ENCODE measurements at places on chromosomes 4 and X.

DNA sequence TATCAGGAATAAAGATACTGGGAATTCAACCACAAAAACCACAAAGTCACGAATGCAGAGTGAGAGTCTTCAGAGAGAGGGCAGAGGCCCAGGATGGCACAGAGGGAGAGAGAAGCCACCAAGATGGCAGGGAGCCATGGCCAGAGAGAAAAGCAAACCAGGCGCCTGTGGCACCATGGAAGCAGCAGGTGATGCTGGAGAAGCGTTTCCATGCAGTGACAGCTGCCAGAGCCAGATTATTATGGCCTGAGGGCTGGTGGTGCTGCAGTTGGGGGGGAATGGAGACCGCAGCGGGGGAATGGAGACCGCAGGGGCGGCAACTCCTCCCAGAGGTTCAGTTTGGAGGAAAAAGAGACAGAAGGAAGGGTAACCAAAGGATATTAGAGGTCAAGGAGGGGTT is 5.8 kb downstream of the TAFAZZIN start:
- no peak for DNase-seq

DNA sequence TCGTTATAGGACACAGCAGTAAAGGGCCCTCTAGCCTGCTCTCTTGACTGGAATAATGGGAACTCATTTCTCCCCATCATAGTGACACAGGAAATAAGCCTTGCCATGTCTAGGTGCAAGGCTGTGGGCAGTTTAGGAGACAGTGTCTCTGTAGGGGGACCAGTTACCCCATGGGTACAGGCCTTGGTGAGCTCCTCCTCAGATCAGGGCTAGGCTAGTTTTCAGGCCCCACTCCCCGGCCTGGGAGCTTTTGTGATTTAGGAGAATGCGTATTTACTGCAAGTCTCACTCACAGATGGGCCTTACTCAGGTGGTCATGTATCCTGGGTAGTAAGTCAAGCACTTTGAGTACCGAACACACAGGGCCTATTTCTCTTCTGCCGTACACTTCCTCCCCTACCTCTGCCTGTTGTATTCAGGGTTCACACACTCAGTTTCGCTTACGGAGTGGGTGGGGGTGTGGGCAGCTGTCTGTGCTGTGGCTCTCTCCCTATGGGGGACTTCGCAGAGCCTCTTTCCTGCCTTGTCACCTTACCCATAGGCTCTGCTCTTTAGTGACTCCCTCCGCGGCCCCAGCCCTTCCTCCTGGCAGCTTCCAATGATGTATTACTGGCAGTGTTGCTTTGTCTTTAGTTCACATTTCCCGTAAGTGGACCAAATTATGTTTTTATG is 34.2 kb downstream of the FAM193A start:
- no peak for DNase-seq

DNA sequence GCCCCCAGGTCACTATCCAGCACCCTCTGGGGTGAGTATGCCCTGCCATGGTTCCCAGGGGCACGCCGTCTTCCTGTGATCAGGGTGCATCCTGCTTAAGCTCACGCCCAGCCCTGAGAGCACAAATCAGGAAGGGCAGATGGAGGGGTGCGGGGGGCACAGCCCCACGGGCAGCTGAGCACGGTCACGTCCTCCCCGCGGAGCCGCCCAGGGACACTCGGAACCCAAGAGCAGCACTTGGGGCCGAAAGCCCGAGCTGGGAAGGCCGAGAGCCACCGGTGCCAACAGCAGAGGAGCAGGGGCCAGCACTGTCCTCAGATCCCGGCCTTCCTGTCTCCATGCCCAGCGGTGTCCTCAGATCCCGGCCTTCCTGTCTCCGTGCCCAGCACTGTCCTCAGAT is 21.5 kb downstream of the NELFA start:
- DNase-seq: no peak

DNA sequence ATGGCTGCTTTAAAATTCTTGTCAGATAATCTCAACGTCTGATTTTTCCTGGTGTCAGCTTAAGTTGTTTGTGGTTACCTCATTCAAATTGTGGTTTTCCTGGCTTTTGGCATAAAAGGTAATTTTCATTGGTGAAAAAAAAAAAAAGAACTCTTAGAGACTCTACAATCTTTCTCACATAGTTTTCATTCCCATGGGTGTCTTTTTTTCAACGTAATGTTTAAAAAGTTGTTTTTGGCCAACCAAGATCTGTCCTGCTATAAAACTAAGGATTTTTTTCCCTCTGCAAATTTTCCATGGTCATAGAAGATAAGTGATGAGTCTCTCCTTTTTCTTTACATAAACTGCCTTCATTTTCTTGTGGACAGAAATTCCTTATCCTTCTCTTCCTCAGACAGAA is 28.9 kb upstream of the RPS6KA6 start:
- DNase-seq: no peak

- DNase-seq: no peak
Measured at GRCh38 chrX:16458208-16458607, 191.8 kb upstream of the S100G start.

GRCh38 chrX:51608126-51608525 is 10.6 kb downstream of the CENPVL3 start:
- DNase-seq: no peak

- no peak for DNase-seq
Measured at GRCh38 chr4:123840197-123840596, 443.6 kb downstream of the SPRY1 start.

DNA sequence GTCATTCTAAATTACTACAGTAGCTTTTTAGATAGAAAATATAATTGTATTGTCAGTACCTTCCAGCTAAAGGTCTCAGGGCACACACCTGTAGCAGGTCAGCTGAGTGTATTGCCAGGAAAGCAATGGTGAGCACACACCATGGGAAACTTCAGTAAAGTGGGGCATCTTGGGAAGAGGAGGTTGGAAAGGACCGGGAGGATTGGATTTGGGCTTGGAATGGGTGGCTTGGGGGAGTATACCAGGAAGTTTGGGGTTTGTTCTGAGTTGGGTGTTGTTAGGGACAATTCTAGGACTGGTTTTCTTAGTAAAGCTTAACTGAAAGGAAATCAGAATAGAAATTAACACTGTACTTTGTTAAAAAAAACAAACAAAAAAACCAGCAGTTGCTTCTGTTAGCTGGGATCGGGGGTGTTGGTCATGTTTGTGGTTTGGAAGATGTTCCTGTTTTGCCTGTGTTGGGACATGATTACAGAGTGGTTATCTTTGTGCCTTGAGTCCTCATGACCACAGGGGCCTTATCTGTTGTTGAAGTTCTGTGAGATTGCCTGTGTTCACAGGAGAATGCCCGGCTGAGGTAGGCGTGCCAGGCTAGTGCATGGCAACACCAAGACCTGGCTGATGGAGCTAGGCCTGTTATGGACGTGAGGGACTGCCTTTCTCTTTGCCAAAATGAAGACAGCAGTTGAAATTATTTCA is 35.1 kb downstream of the PRIMPOL start:
- no peak for DNase-seq

DNA sequence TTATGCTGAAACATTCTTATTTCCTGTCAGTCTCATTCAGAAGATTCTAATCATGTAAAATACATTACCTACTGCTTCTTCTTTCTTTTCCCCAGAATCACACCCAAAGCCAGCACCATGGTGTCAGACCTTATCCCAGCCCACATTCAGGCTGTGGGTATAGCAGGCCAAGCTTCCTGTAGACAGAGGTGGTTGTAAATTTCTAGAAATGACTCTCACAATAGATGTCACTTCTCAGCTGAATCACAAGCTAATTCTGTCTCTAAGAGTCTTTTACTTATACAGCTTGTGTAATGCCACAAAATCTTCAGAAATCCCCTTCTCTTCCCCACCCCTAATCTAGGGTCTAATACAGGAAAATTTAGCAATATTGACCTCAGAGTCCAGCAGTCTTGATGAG is 239.6 kb downstream of the PARM1 start:
- no peak for DNase-seq

GRCh38 chrX:153830640-153831428 is 490 bp upstream of the PDZD4 start:
- no peak for DNase-seq

- no peak for DNase-seq
Measured at GRCh38 chrX:31223817-31224216, 152.0 kb upstream of the FTHL17 start.

DNA sequence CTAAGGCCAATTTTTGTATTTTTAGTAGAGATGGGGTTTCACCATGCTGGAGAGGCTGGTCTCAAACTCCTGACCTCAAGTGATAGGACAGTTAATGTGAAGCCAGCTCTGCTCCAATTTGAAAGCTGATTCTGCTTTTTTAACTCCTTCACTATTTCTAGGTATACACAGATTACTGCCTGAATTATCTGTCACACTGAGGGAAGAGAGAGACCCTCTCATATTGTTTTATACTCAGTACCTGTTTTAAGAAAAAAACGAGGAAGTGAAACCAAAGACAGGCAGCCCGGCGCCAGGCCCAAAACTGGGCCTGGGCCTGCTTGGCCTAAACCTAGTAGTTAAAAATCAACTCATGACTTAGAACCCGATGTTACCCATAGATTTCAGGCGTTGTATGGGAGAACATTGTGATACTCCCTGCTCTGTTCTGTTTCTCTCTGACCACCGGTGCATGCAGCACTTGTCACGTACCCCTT is 1601.5 kb upstream of the PCDH10 start:
- no peak for DNase-seq

GRCh38 chr4:27132497-27132896 is 271.9 kb downstream of the STIM2 start:
- no peak for DNase-seq

DNA sequence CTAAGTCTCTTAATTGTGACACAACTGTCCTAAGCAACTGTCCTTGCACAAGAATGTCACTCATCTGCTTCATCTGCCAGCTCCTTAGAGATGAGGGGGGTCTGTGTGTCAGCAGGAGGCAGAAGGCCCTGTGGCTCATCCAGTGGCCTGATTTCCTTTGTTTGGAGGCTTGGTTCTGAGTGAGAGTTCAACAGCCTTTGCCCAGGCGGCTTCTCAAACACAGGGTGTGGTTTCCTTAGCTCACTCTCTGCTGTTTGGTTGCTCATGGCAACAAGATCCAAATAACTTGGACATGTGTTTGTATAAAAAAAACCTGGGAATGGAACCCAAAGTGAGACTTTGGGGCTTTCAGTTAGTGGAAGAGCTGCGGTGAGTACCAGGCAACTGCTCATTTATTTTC is 46.6 kb downstream of the MAP7D3 start:
- DNase-seq: no peak

DNA sequence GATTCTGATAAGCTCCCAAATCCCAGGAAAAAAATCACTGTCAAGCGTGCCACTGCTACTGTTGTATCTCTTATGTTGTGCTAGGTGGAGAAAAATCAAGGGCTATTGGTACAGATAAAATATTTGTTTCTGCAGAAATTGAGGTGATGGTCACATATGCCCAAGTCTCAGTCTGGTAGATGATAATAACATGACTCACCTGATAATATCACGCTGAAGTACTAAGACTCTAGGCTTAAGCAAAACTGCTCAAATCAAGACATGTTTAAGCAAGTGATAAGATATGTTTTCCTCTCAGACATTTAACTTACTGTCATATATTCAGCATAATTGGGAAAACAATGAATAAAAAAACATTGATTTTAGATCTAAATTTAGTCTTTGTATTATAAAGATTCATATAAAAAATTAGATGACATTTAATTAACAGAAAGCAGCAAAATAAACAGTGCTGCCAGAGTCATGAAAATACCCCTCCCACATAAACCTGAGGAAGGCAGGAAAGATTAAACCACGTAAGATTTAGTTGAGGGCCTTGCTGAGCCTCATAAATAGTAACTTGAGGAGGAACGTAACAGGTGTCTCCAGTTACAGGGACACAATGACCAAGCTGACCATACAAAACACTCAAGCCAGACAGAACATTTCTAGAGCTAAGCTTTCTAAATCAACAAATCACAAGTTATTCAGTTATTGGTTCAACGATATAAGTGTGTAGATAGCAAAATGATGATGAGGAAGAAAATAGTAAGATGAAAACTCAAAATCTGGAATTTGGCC is 143.5 kb downstream of the CHM start:
- DNase-seq: no peak

DNA sequence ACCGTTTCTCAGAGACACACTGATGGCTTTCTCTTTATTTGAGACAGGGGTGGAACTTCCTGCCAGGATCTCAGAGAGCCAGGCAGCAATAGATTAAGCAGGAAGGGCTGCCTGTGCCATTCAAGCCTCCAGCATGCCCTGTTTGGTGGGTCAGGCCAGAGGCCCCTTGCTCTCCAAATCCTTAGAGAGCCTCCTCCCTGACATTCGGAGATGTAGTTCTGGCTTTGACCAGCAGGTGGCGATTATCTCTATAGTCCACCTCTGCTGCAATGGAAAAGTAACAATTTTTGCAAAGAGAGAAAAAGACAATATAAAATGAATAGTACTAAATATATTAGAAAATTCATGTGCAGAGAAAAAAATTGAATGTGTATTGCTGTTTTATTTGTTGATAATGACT is 93.9 kb downstream of the NXF2B start:
- no peak for DNase-seq

DNA sequence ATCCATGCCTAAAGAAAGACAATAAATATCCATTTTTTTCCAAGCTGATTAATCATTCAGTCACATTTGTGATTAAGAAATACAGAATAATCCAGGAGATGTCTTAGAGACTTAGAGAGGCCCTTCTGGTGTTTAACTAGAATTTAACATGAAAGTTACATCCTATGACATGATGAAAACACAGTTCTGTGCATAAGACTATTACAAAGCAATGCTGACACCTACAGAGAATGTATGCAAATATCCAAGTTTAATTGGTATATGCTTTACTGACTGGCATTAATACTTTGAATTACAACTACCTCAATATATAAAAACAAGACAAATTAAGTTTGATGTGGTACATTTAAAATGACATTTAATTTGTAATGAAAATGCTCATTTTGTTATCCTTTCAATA is 17.8 kb upstream of the TLL1 start:
- DNase-seq: no peak
